ENCODE measurements at places on chromosomes 3 and 15. TPM values are rescaled to one million over a fixed set of nuclear protein-coding genes. Genes with fewer than 3 reads are reported as not detected.

GRCh38 chr15:74332611-74333010, 34.8 kb downstream of the CYP11A1 start:
- no peak for DNase-seq
- H3K27me3 ChIP-seq, result peaks cover 3% of the 10 kb centered on the region

GALK2 gene
- total RNA-seq, result 23.7 TPM

GCSAM gene
- not detected for total RNA-seq

GRCh38 chr3:2110597-2111117, 12.0 kb downstream of the CNTN4 start:
- DNase-seq, result no peak
- peaks cover 4% of the 10 kb centered on the region for H3K36me3 ChIP-seq
- no peaks in the 10 kb centered on the region for H3K27me3 ChIP-seq
- H3K27ac ChIP-seq, result no peak overlapping the region

DNA sequence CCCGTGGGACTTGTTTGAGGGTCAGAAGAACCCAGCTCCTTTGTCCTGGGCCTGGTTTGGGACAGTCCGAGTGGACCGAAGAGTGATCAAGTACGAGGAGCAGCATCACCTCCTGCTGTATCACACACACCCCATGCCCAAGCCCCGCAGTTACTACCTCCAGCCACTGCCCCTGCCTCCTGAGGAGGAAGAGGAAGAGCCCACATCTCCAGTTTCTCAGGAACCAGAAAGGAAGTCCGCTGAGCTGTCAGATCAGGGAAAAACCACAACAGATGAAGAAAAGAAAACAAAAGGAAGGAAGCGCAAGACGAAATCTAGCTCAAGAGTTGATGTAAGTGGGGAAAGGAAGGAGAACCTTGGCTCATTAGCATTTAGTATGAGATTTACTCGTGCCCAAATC, 3.3 kb upstream of the P2RY12 start:
- no peaks in the 10 kb centered on the region for H3K36me3 ChIP-seq
- no peak overlapping the region for H3K4me3 ChIP-seq
- no peak overlapping the region for H3K27ac ChIP-seq
- H3K27me3 ChIP-seq, result no peaks in the 10 kb centered on the region
